Iris pigment epithelial cell (primary cell): ENCODE measurements at places on chromosomes 5 and 9.
A peak's percentile ranks its signal among the peaks of the same experiment; 100 is the strongest.

GRCh38 chr9:95096807-95097206, 220.7 kb downstream of the FANCC start:
- DNase-seq: no peak

DNA sequence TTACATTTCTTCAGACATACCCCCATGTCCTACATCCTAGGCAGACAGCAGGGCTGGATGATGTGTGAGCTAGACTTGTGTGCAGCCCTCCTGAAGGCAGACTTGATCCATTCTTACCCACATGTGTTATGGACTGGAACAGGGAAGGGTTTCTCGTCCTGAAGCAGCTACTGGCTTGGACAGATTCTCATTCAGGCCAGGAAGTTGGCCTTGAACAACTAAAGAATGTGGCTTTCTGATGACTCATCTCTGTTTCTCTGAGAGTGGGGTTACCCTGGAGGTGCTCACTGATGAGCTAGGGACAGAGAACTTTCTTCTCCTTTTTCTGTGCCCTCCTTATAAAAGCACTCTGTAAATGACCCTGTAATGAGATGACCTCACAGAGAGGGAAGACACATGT, 246.5 kb downstream of the PCSK5 start:
- peak; percentile 85 for DNase-seq

- DNase-seq: peak; percentile 82
Measured at GRCh38 chr5:17255471-17256021, 38.1 kb downstream of the BASP1 start.

DNA sequence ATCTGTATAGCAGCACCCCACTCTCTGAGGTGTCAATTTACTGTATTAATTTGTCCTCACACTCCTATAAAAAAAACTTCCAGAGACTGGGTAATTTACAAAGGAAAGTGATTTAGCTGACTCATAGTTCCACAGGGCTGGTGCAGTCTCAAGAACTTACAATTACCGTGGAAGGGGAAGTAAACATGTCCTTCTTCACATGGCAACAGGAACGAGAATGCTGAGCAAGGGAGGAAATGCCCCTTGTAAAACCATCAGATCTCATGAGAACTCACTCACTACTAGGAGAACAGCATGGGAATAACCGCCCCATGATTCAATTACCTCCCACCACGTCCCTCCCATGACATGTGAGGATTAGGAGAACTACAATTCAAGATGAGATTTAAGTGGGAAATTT, 602.6 kb downstream of the MTRR start:
- peak; percentile 5 for DNase-seq

- DNase-seq: peak; percentile 59
Measured at GRCh38 chr9:2749485-2749884, 32.2 kb downstream of the KCNV2 start.

GRCh38 chr9:89845862-89846261, 241.1 kb downstream of the GADD45G start:
- no peak for DNase-seq

- DNase-seq: no peak
Measured at GRCh38 chr5:1130218-1130946, 18.5 kb upstream of the SLC12A7 start.

DNA sequence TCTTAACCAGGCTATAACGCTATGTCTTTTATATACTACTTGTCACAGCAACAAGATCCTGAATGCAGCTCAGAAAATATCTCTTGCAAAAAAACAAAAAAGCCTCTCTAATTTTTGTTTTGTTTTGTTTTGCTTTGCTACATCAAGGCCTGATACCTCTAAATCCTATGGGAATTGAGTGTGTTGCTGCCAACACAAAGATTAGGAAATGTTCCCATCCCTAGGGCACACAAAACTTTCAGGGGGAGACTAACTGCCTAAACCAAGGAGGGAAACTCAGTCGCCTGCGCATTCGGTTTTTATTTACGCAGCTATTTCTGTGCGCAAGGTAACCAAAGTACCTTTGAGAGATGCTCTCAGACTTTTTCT, 1.7 kb downstream of the SSBP2 start:
- no peak for DNase-seq

- no peak for DNase-seq
Measured at GRCh38 chr9:113471143-113471542, 7.6 kb downstream of the RGS3 start.

DNA sequence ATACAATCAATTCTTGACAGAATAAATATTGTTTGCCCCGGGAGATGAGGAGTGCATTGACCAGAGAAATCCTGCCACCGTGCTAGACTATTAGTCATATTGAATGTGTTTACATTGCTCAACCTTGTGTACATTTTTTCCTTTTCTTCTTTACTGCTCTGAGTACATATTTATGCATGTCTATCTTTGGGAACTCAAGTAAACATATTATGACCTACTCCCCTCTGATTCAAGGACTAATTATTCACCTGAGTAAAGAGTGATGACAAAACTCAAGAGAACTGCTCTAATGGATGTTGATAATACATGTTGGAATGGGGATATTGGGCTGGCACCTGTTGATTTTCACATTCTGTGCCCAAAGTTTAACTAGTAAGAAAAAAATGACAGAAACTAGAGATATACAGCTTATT, 3.9 kb upstream of the SPINK1 start:
- DNase-seq: peak; percentile 72

DNA sequence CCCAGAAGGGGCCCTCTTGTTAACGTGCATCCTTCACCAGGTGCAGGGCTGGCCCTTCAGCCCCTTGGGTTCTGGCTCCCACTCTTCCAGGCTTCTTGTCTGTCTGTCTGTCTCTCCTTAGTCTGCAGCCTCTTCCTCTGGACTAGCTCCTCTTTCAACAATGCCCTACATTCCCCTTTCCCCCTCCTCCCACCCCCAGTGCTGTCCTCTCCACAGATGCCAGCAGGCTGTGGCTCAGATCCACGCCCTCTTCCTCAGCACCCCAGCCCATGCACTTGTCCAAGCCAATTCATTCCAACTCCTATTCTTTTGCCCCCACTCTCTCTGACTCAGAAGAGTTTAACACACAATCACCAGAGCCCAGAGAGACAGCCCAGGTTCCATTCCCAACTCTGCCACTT, 45.2 kb upstream of the ALDH1B1 start:
- DNase-seq: no peak

DNA sequence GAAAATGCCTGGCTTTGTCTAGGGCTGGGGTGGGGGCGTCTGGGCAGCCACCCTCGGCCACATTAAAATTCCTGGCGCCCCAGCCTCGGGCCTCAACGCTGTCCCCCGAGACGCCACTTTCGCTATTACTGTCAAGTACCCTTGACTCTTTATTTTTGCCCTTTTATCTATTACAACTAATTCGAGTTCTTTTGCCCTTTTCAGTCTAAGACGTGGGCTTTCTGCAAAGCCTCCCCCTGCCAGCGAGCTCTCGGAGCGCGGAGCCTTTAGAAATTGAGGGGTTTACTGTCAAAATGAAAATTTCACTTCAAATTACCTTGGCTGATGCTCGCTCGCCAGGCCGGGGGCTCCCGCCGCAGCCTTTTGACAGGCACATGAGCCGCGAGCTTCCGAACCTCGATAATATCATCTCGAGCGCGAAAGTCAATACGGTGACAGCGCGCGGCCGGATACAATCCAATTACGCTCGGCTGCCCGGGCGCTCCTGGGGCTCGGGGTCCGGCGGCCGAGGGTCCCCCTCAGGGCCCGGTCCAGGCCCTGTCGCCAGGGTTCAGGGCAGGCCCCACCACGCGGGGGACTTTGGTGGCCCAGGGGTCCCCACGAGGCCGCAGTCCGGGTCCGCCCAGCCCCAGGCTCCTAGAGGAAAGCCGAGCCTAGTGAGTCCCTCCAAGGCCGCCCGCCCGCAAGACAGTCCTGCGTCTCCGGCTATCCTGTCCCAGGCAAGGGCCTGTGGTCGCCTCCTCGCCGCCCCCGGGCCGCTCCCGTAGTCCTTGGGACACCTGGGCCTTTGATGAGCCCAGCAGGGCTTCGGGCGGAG, 6.7 kb downstream of the IRX4 start:
- DNase-seq: no peak

DNA sequence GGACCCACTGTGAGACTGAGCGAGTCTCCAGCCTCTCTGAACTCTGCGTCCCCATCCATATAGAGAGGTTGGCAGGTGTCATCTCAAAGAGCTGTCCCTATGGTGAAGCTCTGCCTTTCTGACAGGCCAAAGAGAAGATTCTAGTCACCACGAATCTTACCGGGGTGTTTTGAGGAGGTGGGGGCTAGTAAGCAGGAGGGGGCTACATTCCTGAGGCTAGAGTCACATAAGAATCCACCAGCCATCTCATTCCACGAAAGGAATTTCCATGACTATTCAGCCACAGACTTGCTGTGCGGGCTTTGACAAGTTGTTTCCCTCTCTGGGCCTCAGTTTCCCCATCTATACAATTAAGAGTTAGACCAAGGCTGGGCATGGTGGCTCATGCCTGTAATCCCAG, 16.3 kb downstream of the PDGFRB start:
- DNase-seq: peak; percentile 93

DNA sequence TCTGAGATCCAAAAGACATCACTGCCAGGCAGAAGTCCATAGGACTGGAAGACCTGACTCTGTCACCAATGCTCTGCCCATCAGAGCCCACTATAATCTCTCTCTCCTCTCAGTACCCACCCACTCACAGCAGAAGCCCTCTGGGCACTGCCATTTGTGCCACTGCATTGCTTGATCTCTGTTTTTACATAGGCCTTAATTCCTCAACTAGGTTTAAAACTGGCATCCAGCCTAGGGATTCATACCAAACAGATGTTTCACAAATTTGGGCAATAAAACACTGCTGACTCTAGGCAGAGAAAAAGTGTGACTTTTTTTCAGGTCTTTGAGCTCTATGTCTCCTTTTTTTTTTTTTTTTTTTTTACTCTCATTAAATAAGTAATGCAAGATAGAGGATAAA, 91.1 kb upstream of the RANBP3L start:
- peak; percentile 22 for DNase-seq

GRCh38 chr9:88658311-88658822, 123.4 kb downstream of the NXNL2 start:
- peak; percentile 71 for DNase-seq

- DNase-seq: no peak
Measured at GRCh38 chr9:91429501-91429900, 5.9 kb upstream of the NFIL3 start.

GRCh38 chr9:93200989-93201334, 17.0 kb downstream of the WNK2 start:
- no peak for DNase-seq

DNA sequence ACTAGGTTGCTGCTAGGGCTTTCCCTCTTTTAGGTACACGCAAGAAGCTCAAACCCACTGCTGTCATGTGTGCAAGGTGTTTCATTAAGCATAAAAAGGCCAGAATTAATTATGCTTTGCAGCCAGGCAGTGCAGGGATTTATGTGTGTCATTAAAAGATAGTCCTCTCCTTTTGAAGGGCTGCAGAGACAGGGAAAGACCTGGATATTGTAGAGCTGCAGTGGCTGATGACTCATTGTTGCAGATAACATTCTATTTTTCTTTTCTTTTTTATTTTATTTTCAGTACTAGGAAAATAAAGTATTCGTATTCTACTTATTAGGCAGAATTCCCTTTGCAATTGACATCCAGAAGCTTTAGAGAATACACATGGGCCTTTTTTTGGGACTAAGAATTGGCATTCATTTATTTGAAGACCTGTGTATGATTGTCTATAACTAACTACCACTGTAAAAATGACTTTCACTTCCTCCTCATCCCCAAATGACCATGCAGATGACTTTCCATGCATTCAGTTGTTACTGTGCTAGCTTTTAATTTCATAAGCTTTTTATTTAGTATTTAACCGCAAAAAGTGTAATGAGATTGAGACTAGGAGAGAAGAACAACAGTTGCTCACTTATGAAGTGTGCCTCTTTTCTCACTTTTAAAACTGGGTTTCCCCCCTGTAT, 113.0 kb downstream of the PAM start:
- DNase-seq: peak; percentile 37

DNA sequence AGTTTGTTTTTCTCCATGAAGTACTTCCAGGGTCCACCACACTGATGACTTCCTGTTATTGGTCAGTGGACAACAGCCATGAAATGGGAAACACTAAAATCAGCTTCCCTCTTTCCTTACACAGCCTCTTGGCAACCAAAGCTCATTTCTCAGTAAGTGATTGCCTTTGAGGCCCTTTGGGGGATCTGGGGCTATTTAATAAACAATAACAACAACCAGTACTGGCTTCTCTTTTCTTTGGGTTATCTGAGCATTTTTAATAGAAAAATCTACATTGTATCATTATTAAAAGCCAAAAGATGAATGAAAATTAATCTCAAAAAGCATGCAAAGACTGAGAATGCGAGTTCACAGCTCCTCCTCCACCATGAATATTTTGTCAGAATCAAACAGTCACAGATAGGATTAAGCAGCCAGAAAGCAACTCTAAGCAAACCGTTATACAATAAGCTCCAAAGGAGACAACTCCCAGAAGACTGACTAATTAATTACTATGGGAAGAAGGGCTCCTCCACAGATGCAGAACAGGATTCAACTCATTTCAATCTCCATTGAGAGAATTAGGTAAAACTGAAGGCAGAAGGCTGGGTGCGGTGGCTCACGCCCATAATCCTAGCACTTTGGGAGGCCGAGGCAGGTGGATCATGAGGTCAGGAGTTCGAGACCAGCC, 68.3 kb downstream of the SERINC5 start:
- no peak for DNase-seq

DNA sequence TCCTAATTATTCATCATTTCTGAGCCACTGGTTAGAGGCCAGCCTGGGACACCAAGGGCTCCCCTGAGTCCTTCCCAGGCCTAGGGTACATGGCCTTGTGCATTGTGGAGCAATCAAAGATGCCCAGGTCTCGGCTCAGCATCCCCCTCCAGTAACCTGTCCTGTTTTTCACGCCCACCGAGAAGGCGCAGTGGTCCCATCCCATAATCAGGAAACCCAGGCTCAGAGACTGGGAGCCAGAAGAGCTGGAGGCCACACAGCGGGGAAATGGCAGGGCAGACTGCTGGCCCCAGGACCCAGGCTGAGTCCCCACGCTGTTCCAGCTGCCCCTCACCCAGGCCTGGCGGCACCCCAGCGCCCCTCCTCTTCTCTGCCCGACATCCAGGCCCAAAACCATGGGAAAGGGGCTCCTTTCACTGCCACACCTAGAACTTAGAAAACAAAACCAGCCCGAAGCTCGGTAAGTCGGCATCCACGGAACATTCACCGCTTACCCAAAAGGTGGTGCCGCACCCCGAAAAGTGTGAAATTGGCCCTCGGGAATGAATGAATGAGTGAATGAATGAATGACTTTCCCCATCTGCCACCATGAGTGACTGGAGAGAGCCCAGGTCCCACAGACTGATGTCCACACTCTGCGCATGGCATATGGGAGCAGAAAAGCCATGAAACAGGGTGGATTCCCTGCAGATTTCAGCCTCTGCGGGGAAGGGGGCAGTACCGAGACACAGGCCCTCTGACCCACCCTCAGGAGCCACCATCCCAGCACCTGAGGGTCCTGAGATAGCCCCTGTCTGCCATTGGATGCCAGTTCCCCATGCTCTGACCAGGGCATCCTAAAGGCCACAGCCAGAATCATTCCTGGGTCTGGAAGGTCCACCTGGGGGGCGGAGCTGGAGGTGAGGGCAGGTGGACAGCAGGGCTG, 132.5 kb downstream of the OLFM1 start:
- no peak for DNase-seq

GRCh38 chr9:122226142-122226757, 2.5 kb downstream of the LHX6 start:
- DNase-seq: no peak
